Activated naive CD4-positive, alpha-beta T cell treated with anti-CD3 and anti-CD28 coated beads for 36 hours (primary cell): ENCODE measurements at places on chromosomes 6 and 20.

DNA sequence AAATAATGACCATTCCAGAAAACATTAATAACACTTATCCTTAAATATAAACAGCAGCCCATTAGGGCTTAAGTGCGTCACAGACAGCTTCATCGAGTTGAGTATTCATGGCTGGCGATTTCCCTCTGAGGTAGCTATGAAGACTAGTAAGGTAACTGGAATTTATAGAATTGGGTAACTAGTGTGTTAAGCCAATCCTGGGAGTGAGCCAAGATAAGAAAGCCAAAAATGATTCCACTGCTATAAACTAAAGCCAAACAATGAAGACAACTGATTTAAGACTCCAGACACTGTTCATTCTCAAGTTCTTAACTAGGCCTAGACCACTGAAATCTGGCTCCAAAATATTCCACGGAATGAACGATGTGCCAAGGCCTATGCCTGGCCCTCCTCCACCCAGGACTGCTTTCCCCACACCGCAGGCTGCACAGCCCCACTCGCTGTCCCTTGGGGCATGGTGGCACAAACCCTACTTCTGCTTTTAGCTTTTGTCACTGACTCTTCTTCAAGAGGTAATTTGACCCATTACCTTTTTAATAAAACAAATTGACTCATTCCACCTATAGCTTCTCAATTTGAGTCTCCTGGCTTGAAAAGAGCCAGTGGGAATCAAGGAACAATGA is 66.0 kb downstream of the BLOC1S5 start:
- DNase-seq, result no peak

- peak; percentile 32 for DNase-seq
These were observed 30.9 kb downstream of the ANGPT4 start for GRCh38 chr20:884983-885952.

- no peak for DNase-seq
These were observed 169.0 kb downstream of the FUT9 start for GRCh38 chr6:96184798-96185197.

- DNase-seq, result no peak
These were observed 10.7 kb upstream of the TNFAIP3 start for GRCh38 chr6:137856138-137856898.

DNA sequence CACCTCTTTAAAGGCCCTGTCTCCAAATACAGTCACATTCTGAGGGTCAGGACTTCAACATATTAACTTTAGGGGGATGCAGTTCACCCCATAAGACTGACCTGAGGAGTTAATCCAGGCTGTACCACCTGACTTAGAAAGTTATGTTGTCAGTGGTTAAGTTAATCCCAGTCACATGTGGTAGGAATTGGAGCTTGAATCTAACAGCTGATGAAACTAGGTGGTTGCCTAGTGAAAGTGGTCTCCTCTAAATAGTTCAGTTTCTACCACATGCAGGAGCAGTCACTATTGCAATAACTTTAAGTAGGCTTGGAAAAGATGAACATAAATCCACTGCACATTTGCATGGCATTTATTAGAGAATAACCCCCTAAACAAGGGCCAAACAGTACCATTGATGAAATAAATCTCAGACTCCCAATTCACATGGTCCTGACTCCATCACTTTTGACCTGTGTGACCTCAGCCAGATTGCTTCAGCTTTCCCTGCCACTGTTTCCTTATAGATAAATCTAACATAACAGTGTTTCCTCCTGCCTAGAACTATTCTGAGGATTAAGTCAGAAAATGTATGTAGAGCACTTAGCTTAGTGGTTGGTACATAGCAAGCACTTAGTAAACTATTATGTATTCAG is 20.1 kb downstream of the SAMD5 start:
- DNase-seq, result no peak

- no peak for DNase-seq
These were observed 102.2 kb downstream of the NRN1 start for GRCh38 chr6:5904532-5904931.

DNA sequence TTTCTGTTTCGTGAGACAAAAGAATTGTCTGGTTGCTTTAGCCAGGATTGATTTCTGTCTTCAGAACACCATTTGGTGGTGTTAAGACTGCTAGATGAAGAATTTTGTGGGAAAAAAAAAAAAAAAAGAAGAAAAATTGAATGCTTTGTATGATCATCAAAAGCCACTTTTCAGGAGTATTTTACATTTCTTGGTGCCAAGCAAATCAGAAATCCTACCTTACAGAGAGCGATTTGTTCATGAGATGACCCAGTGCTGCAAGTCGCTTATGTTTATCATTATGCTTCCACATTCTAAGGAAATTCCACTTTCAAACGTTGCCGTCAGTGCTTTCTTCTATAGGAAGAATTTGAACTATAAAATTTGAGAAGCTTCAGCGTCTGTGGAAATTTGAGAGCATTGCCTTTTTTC is 228.7 kb downstream of the BCKDHB start:
- no peak for DNase-seq

- no peak for DNase-seq
These were observed 47.9 kb downstream of the STK35 start for GRCh38 chr20:2149507-2149906.

- no peak for DNase-seq
These were observed 244.0 kb downstream of the TMEM242 start for GRCh38 chr6:157079277-157079676.

- DNase-seq, result no peak
These were observed 84.1 kb upstream of the EPB41L1 start for GRCh38 chr20:36070451-36070850.

DNA sequence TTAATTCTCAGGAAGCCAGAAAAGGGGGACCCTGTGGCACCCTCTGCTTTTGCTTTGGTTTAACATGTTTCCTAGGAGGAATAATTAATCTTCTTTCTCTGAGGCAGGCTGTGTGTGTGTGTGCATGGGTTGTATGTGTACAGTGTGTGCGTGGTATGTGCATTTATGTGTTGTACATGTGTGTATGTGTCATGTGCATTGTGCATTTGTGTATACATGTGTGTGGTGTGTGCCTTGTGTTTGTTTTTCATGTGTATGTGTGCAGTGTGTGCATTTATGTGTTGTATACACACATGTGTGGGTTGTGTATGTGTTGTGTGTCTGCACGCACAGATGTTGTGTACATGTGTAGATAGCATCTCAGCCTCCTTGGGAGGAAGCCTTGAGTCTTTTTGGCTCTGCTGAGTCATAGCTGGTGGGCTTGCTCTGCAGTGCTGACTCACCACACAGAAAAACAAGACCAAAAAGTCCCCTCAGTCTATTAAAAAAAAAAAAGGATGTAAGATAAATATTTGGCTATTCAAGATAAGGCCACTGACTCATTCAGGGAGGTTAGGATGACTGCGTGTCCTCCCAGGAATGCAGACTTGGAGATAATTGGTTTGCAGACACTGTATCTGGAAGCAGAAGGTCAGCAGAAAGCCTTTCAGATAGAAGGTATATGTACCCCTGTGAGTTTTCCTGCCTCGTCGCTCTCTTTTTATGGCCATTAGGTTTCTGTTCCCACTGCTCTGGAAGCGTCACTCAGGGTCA is 58.6 kb downstream of the SYNJ2 start:
- DNase-seq, result peak; percentile 53

- DNase-seq, result no peak
These were observed 32.6 kb upstream of the PCMTD2 start for GRCh38 chr20:64222851-64223525.

DNA sequence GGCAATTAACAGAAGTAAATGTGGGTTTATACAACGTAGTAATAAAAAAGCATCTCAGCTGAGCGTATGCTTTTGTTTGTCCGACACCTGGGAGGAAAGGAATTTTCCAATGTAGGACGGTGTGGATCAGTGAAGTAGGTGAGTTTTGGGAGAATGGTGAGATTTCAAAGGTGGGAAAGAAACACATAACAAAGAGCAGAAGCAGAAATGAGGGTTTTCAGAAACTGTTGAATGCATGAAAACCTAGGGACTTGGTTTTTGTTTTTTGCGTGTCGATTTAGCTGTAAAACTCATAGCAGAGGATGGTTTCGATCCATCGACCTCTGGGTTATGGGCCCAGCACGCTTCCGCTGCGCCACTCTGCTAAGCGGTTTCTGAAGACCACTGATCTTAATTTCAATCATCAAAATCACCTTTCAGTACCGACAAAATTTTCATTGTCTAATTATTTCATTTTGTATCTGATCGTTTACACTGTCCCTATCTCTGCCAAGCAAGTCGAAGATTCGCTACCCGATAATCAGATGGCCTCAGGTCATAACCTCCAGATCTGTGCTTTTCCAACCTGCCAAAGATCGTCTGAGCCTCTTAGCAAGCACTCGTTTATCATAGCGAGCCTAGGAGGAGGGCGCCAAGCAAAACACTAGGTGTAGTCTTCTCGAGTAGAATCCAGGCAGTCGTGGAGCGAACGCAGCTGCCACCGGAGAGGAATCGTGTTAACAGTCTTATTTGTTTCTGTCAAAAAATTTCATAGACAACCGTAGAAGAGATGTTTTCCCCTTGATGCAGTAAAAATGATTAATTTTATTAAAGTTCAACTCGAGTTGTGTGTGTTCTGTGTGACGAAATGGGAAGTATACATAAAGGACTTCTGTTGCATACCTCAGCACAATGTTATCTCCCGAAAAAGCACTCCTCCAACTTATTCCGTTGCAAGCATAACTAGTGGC is 20.9 kb upstream of the POM121L2 start:
- DNase-seq, result peak; percentile 59

GRCh38 chr6:30155520-30156261 is 5.3 kb downstream of the TRIM10 start:
- no peak for DNase-seq

DNA sequence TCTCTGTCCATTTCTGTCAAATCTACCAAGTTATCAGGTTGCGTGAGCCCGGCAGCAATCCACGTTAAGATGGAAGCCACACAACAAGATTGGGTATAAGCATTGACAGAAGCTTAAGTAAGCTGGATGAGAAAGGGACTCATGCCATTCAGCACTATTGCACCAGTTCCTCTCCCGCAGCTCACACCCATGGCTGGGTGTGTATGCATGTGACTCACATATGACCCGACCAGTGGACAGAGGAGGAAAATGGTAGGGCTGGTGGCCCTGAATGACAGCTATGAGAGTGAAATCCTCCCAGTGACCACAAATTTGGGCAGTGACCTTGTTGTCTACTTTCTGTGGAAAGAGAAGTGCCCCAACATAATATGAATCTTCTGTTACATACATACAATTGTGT is 113.5 kb downstream of the OTOR start:
- DNase-seq, result no peak

DNA sequence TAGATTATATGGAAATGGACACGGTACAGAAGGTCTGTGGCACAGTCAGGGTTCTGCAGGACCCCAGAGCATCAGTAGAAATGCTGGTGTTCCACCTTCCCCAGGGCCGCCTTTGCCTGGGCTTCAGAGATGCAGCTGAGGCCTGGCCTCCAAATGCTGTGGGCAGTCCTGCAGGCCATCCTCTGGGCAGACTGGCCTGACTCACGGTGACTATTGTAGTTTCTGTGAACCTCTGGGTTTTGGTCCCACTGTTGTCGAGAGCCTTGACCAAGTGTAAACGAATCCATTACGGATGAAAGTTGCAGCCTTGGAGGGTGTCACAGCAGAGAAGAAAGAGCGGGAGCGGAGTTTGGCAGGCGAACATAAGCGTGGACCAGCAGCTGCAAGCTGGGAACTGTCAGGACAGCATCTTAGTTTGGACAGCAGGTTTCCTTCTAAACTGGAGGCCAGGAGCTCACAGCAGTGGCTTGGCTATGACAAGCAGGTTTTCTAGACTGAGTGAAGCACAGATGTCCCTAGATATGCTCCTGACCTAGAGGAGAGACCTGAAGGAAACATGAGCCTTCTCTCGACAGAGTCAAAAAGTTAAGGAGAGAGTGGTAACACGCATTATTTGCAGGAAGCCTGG is 46.2 kb upstream of the BCLAF1 start:
- DNase-seq, result no peak

DNA sequence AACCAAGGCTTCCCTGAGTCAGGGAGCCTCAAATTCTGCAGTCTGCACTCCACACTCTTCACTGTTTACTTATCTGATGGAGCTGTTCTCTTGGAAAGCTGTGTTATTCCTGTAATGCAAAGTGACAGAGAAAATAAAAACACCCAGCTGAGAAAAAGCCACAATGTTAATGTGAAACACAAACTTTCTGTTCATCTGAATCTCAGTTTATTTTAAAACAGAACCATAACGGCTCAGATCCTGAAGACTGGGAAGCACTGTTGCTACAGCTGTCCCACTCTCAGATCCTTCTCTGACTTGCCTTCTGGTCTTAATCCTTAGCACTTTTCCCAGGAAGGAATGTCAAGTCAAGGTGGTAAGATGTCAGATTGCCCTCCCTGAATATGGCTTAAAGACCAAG is 736.6 kb downstream of the DHX35 start:
- DNase-seq, result no peak

GRCh38 chr6:168190014-168190405 is 111.0 kb upstream of the FRMD1 start:
- DNase-seq, result no peak

DNA sequence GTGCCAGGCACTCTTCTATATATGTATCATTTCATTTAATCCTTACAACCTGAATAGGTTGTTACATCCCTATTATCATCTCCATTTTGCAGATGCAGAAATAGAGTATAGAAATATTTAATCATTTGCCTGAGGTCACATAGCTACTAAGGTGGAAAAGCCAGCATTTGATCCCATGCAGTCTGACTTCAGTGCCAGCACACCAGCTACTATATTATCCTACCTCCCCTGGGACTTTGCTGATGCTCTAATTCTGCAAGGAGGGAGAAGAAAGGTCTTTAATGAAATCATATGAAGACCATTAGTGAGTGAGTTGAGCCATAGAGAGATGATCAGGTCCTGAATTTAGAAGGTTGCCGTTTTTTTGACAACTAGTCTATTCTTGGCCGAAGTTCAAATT is 53.7 kb downstream of the TOP1 start:
- no peak for DNase-seq

DNA sequence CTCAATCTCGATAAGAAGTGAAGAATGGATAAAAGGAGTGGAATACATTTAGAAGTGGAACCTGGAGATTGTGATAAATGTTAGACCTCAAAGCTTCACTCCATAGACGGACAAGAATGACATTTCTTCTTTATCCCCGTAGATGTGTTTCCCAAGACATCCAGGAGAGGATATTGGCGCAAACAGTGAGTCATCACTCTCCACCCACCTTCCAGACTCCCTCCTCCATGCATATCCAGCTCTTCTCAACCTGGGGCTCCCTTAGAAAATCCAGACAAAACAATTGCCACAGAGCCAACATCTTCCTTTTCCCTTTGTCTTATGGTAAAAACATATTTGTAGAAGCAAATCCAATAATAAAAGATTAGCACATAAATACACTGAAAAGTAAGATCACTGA is 586.1 kb downstream of the PTPRT start:
- no peak for DNase-seq

DNA sequence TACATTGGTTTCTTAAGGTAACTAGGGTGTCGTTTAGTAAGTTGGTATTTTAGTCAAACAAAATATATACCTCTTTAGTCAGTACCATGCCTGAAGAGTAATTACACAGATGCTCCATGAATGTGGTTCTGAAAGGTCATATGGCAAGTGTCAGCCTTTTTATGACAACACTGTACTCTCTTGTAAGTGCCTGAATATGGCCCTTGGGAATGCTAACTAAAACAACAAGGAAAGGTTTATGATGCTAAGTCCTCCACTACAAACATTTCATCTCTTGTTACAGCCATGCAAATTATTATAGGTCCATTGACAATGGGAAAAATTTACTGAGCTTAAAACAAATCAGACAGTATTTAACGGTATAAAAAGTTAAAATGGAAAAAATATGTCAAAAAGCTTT is 39.0 kb upstream of the SUPT3H start:
- no peak for DNase-seq
